ENCODE measurements at places on chromosomes 3 and 15.

DNA sequence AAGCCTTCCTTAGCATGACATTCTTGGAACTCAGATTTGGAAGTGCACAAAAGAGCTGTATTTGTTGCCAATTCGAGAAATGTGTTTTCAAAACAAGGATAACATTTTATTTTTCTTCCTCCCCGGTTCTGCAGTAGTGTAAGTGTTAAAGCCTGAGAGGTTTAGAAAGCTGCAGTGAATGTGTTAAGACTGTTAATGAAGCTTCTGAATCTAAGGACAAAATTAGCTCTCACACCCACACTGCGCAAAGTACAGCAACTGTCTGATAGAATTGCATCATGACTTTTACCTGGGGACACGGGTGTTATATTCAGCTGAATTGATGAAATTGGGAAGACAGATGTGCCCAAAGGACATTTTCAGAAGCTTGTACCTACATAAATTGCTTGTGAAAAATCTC, 344.4 kb downstream of the CADM2 start:
- DNase-seq: no peak

DNA sequence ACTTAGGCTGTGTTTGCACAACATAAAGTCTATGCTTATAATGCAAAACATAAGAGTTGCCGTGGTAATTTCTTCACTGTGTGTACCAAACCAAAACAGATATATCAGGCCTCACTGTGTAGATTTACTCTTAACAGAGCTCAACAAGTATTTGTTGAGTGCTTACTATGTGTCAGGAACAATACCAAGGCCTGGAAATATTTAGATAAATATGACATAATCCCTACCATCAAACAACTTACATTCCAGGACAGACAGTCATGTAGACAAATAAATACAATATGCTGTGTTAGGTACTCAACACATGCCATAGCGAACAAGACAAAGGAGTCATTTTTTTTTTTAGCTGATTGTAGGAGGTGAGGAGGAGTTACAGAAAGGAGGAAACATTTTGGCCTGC, 554.0 kb downstream of the NSUN3 start:
- no peak for DNase-seq

DNA sequence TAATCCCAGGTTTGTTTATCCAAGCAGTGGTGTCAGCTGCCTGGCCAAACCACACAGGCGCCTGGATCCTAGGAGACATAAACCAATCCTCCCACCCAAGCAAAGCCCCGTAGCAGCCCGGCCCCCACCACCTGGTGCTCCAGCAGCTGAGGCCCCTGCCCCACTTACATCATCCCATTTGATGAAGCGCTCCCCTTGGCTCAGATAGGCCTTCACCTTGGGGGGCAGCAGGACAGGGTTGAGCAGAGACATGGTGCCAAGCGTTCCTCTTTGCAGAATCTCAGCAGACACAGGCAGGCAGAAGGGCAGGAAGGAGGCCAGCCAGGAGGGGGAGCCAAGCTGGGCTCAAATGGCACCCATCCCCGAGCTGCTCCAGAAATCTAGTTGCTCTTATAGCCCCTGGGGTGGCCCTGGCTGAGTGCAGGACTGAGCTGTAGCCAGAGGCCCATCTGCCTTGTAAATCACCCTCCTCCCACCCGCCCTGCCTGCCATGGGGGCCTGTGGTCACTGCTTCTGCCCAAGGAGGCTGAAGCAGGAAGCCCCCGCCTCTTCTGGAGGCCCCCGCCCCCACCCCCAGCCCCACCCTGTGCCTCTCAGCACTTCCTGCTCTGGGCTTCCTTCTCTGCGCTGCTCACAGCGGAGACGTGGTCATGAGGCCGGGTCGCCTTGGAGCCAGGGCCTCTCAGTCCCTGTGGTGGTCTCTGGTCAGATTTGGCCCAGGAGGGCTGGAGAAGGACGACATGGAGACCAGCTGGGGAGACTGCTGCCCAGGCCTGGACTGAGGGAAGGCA, at the start of gene PLCB2:
PLCB2 (minus strand) TSS at position 515 of the 791 bp plus-strand sequence; CDS start at position 252, 263 bp downstream.
- DNase-seq: no peak

DNA sequence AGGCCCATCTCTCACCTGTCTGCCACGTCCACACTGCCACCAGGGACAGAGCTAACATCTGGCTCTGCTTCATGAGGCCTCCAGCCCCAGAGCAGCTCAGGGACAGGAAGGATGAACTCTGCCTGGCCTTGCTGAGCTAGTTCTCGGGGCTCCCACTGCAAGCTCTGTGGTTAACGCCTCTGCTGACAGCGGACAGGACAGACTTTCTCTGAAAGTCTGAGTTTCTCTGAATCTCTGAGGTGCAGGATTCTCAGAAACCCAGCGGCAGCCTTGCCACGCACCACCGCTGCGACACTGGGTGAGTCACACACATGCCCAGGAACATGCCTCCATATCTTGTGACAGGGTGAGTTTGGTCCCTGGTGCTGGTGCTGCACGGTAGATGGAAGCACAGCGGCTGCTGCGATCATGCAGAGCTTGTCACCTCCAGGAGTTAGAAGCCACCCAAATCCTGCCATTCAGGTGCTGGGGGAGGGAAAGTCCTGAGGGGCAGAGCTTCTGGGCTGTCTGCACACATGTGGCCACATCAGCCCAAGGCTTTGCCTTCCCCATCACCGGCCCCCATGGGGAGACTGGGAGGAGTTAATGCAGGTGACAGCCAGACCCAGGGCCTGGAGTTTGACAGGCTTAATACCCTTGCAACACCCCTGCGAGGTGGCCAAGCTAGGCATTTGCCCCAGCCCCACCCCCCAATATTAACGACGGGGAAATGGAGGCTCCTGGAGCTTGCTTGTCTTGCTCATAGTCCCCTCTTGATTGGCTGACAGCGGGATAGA, 267.0 kb downstream of the PLCL2 start:
- DNase-seq: no peak

GRCh38 chr3:115804200-115804599, 180.9 kb downstream of the GAP43 start:
- no peak for DNase-seq

Measured in HFF-Myc (cell line).